ENCODE measurements at places on chromosomes 1 and 21. TPM values are rescaled to one million over a fixed set of nuclear protein-coding genes. Genes with fewer than 3 reads are reported as not detected.

DNA sequence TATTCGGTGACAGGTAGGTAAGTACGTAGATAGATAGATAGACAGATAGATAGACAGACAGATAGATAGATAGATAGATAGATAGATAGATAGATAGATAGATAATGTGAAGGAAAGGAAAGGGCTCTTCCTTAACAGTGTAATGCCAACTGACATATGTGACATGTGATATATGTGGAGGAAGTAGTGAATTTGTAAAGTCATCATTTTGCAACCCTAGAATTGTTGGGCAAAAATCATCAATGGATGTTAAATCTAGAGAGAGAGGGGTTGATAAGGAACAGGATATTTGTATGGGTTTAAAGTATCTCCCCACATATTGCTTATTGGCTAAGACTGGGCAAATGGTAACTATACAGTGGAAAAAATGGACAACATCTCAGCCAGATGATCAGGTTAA lies 166.6 kb downstream of the ROR1 start:
- no peak for DNase-seq

DNA sequence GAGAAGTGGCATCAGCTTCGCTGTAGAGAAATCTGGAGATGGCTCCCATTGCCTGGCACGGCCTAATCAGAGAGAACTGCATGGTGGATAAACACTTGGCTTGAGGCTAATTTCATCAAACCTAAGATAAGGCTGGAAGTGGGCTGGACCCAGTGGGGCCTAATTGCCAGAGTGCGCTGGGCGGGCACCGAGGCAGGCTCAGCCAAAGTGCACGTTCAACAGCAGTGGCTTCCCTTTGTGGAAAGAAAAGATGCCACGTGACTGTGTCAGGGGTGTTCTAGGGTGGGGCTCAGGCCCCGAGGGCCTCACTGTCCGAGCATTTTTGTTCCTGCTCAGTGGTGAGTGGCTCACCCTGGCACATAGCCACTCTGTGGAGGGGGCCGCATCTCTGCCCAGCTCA lies 5.8 kb downstream of the PLCH2 start:
- no peak for DNase-seq

DNA sequence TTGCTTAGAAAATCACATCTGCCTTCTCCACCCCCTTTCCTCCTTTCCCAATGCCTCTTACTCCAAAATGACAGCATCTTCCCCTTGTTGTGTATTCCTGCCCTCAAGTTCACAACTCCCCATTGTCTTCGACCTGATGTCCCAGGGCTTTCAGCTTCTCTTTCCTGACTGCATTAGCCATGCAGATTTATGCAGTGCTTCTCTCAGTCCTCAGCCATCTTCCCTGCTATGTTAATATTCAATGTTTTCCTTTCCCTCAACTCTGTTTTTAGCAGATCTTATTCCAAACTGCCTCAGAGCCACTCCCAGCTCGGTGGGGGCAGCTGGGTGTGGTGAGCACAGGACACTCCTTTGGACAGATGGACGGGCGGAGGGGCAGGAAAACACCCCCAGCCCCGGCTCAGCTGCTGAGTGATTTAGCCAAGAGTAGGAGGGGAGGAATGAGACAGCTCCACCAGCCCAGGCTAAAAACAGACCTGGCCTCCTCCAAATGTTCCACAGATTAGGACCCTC lies 71.0 kb downstream of the CD2 start:
- DNase-seq = no peak

GRCh38 chr1:1264868-1265272 lies 8.8 kb downstream of the UBE2J2 start:
- DNase-seq = no peak

- no peak for DNase-seq
Measured at GRCh38 chr1:18351735-18352134, 129.0 kb upstream of the KLHDC7A start.

GRCh38 chr1:104807590-104807989 lies 1057.9 kb downstream of the AMY1C start:
- DNase-seq = no peak

DNA sequence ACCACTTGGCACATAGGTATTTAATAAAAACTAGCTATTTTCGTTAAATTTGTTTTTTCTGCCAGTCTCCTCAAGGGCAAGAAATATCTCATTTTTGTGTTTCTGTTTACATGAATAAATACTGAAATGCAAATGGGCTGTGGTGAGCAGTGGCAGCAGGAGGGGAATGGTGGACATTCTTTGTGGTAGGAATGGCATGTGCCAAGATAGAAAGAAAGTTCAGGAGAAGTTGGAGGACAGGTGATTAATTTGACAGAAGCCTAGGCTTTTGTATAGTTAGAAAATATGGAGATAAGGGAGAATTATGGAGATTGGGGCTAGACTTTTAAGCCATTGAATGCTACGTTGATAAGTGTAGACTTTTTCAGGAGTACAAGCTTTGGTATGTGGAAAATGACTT lies 8.6 kb downstream of the RAP1A start:
- DNase-seq = no peak

GRCh38 chr1:208127792-208128529 lies 116.2 kb downstream of the PLXNA2 start:
- no peak for DNase-seq

DNA sequence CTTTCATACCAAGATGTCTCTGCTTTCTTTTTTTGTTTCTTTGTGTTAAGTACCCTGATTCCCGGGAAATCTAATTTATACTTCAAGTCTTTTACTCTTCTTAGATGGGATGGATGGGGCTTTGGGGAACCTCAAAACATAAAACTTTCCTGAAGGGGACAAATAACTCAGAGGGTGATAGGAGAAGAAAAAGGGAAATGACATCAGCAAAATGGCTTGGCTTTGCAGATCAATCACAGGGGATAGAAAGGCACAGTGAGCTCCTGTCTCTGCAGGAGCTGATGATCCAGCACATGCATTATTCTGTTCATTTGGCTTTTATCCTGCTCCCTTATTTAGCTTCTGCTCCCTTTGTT lies 1.4 kb upstream of the CA14 start:
- no peak for DNase-seq

GRCh38 chr1:36872126-36872754 lies 162.1 kb downstream of the GRIK3 start:
- no peak for DNase-seq

GRCh38 chr1:16165073-16165364 lies 9.2 kb upstream of the EPHA2 start:
- no peak for DNase-seq

DNA sequence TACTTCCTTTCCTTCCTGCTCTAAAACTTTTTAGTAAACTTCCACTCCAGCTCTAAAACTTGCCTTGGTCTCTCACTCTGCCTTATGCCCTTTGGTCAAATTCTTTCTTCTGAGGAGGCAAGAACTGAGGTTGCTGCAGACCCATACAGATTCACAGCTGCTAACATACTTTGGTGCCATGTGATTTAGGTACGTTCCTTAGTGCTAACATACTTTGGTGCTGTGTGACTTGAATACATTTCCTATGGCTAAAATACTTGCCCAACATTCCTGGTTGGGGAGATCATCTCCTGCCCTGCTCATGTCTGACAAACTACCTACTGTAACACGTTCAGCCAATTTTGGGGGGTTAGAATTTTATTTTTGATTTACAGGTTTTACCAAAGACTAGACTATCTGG lies 6.8 kb upstream of the ZBTB40 start:
- DNase-seq = no peak

DNA sequence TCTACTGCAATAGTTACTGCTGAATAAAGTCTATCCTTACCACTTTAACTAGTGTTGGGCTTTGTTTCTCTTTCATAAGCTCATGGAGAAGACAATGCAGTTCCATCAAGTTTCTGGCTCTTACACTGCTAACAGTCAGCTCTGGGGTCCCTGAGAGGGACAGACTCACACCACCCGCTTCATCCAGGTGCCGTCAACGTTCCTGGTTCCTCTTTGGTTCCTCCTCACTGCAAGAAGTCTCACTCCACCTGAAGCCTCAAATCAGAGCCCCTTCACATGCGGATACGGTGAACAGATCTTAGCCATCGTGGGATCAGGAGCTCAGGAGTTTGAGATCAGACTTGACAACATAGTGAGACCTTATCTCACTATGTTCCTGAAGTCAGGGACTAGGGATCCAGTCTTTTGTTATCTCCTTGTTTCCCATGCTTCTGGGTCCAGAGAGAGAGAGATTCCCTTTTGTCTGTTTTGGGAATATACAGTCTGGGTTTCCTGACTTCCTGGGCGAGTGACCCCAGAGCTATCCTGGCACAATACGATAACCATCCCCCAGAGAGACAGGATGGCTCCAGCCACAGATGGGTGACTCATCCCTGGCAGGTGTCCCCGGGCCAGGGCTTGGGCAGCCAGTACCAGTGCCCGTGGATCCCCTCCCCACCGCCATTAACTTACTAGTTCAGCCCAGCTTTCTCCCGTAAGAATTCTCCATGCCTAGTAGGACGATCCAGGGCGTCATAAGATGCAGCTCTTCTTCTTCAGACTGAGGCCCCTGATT lies 14.3 kb upstream of the PCP4 start:
- DNase-seq = no peak

DNA sequence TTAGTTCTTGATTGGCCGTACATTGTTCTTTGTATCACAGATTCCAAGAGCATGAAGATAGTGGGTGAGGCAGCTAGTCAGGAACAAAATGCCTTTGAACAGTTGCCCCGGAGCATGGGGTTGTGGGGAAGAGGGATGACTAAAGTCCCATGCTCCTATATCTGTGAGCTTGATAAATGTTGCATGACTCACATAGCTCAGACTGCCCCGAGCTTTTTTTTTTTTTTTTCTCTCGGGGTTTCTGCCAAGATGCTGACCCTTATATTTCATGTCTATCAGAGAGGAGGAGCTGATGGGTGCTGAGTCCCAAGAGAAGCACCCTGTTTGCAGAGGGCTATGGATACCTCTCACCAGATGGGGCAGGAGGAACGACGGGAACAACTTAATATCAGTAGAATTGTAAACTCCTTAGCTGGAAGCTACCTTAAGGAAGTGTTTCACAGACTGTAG lies 40.6 kb downstream of the SRRM1 start:
- DNase-seq = no peak

KLF17 gene
- not detected for polyA plus RNA-seq

S100A7A gene
- polyA plus RNA-seq = not detected

LRRC38 gene
- not detected for polyA plus RNA-seq

LIPI gene
- polyA plus RNA-seq = 0.36 TPM

CA14 gene
- polyA plus RNA-seq = 6.2 TPM

Data from right renal pelvis (tissue), 4 donors.